NCI-H187 (cell line): ENCODE measurements at places on chromosomes 3 and 15.

DNA sequence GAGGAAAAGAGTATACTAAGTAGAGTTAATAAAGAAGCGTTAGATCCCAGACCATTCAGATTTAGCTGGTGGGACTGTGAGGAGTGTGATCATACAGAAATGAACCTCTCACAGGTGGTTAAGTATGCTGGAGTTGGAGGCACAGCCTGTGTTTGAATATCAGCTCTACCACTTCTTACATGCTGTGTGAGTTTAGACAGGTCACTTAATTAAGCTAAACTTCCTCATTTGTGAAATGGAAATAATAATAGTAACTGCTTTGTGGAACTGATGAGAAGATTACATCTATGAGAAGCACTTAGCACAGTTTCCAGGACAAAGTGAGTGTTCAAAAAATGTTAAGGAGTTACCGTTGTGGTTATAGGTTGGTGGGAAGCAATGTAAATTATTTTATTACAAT is 8.4 kb downstream of the ACP3 start:
- no peak for DNase-seq

DNA sequence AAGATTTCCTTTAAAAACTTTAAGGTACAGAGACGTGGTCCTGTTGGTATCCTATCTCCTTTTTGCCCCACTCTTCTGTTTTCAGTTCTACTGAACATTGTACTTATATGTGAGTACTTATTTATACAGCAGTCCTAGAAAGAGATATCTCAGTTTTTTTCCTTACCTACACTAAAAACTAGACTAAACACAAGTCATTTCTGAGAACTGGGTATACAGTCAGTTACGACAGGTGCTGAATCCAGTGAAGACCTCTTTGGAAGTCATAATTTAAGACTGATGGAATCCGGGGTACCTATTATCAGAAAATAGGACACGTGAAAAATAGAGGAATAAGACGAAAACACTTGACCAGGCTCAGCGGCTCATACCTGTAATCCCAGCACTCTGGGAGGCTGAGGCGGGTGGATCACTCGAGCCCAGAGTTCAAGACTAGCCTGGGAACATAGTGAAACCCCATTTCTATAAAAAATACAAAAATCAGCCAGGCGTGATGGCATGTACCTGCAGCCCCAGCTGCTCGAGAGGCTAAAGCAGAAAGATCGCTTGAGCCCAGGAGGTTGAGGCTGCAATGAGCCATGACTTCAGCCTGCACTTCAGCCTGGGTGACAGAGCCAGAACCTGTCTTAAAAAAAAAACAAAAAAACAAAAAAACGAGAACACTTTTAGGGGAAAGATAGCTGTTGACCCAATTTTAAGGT is 76.3 kb downstream of the KLHL25 start:
- no peak for DNase-seq

GRCh38 chr3:106850437-106850836 is 526.8 kb upstream of the CCDC54 start:
- DNase-seq: no peak

- no peak for DNase-seq
Observed at GRCh38 chr3:33250712-33251111, 26.5 kb upstream of the FBXL2 start.

GRCh38 chr15:74240002-74240568 is 4.0 kb downstream of the CCDC33 start:
- DNase-seq: peak; percentile 93

- no peak for DNase-seq
Observed at GRCh38 chr15:81411969-81412633, 38.1 kb upstream of the TMC3 start.

DNA sequence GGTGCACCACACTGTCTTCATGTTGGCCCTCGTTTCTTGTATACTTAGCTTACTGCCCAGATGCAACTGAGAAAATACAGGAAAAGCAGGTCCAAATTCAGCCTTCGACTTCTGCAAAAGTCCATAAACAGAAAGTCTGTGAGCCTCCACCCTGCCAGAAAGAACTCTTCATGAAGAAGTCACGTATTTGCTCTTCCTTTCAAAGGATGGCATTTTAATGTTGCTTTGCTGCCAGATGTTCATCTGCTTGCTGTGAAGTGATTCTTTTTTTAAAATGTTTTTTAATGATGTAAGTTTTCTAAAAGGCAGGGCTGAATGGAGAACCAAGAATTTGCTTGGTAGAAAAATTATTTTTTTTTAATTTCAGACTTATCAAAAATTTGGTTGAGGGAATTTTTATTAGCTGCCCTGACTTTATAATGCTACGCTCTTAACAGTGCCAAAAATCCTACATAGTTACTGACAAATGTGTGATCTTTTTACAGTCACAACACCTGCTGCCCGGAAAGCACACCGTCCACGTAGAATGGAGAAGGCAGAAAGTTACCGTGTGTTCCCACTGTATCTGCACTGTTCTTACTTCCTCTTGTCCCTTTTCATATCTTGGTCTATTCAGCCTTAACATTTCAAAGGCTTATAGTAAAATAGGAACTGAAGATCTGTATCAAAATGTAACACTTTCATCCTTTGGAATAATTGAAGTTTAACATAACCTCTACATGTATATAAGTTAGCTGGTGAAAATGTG is 136.3 kb downstream of the LRRC28 start:
- no peak for DNase-seq

DNA sequence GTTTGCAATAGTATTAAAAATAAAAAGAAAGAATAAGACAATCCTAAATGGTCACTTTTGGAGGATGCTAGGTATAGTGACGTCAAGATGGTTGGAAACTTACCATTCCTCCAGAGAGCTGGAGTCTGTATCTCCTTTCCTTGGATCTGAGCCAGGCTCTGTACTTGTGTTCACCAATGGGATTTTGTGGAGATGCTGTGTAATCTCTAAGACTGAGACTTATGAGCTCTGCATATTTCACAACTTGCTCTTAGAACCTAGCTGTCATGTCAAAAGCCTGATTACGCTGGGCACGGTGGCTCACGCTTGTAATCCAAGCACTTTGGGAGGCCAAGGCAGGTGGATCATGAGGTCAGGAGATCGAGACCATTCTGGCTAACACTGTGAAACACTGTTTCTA is 126.8 kb upstream of the CLSTN2 start:
- no peak for DNase-seq

DNA sequence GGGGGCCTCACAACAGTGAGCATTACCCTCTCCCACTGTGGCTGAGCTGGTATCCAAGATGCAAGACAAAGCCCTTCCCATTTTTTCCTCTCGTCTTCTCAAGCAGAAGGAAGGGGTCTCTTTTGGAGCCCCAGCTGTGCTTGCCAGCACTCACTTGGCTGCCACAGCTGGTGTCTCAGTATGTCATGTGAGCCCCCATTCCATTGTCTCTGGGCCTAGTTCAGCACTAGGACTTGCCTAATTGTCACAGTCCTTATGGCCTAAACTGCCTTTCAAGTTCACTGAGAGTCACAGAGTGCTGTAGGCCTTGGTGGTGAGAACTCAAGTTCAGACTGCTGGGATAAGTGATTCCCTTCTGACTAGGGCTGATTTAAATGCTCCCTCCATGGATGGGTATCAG is 89.8 kb downstream of the ARHGEF26 start:
- no peak for DNase-seq

- no peak for DNase-seq
Observed at GRCh38 chr3:111541391-111541790, 606 bp upstream of the CD96 start.

DNA sequence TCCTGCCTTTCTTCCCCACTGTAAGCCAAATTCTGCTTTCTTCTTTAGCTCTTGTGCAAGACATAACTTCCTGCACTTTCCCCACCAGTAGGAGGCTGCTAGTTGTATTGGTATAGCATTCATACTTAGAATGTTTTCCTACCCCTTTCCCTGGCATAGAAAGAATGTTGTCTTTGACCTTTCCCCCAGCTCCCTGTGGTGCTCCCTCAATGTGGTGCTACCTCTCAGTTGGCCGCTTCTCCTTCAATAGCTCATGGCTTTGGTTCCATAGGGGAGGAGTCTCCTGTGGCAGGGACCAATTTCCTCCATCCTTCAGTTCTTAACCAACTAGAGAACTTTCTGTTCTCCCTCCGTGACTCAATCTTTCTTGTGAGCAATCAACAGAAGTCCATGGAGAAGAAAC is 67.5 kb upstream of the AKAP13 start:
- no peak for DNase-seq

GRCh38 chr3:101638261-101638745 is 38.6 kb downstream of the ZBTB11 start:
- DNase-seq: no peak

- DNase-seq: no peak
Observed at GRCh38 chr3:14201940-14202684, 23.5 kb downstream of the LSM3 start.

GRCh38 chr15:26697913-26698312 is 75.0 kb downstream of the GABRB3 start:
- DNase-seq: no peak

DNA sequence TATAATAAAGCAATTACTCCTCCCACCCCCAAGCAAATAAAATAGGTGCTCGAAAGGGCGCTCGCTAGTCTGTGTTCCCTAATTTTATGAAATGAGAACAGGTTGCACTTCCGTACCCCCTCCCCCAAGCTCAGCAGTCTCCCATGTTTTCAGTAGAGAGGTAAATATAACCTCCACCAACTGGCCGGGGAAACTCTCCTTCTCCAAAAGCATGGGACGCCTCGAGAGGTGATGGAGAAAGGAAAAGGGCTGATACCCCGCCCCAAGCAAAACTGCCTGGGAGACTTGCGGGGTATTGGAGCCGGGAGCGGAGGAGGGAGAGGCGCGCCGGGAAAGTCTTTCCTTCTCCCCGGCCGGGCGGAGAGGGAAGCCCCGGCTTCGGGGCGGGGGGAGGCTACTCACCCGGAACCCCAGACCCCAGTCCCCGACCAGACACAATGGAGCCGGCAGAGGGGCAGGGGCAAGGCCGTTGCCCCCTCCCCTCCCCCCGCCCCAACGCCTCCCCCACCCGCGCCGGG is 605 bp downstream of the DCUN1D1 start:
- DNase-seq: no peak

DNA sequence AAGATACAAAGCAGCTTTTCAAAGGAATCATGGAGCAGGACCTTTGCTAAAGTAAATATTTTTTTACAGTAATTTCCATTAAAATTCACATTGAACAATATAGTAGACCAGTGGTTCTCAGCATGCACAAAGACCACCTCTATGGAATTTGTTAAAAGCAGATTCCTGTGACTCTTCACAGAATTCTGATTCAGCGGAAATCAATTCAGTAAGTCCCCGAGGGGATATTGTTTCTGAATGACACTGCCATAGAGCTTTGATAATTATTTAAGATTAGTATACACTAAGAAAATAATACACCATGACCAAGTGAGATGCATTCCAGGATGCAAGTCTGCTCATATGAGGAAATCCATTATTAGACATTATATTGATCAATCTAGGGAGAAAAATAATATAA is 161.9 kb upstream of the TNIK start:
- DNase-seq: no peak

DNA sequence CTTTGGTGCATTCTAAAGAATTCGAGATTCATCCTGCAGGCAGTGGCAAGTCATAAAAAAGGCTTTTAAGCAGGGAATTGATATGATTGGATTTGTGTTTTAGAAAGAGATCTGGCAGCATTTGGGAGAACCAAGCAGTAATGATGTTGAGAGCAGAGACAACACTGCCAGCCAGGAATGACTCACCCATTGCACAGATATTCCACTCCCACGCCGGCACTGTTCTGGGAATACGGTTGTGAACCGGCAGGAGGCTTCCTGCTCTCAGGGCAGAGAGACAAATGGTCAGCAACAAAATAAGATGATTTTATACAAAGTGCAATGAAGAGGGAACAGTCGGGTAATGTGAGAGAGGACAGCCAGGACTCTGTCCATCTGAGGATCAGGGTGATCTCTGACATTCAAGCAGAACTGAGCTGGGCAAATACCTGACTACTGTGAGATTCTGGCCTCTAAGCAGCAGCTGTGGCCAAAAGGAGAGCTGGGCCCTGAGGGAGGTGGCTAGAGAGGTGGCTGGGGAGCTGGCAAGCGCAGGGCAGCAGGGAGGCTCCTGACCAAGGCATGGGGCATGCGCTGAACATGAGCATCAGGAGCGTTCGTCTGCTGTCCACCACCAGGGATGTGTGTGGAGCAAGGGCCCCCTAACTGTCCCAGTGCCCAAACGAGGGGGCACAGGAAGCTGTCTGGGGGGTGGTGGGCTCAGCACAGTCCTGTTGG is 56.1 kb upstream of the PLXNA1 start:
- no peak for DNase-seq

DNA sequence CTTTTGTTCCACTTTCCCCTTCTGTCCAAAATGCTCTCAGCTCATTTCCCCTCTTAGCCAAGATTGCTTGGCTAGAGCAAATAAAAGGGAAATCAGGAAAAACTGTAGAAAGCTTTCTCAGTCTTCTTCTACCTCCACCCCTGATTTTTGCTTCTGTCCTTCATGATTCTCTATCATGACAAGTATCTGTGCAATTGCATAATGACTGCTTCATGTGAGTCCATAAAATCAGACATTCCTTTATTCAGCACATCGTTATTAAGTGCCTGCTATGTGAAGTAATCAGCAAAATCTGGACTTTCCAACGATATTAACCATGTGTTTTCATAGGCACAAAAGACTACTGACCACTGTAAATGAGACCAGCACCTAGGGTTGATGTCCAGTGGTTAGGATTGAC is 321.5 kb upstream of the CBLB start:
- no peak for DNase-seq

- no peak for DNase-seq
Observed at GRCh38 chr3:135213822-135214221, 418.8 kb downstream of the EPHB1 start.

DNA sequence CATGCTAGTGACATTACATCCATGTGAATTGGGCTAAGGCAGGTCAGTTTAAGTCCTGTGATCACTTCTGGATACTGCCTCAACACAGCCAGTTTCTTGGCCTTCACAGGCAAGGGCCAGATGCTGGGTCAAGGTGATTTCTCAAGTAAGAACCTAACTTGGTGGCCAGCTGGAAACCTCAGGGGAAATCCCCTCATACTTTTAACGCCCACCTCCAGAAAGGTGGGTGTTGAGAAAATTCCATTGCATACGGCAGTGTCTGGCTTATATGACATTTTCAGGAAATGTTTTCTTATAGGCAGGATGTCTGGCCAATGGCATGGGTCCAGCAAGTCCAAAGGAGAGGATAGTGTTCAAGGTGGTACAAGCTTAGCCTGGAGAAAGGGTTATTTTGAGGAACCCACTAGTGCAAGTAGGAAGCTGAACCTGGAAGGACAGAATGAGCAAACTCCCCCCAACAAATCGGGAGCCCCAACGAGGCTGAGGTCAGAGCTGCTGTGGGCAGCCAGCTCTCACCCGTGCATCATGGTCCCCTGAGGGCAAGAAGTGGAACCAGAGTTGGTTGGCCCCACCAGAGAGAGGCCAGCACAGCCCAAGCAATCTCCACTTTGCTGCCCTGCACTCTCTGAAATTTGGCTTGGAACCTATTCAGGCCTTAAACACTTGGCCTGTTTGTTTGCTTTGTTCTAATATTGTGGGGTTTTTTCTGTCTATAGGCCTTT is 135.4 kb downstream of the PDE8A start:
- DNase-seq: no peak

DNA sequence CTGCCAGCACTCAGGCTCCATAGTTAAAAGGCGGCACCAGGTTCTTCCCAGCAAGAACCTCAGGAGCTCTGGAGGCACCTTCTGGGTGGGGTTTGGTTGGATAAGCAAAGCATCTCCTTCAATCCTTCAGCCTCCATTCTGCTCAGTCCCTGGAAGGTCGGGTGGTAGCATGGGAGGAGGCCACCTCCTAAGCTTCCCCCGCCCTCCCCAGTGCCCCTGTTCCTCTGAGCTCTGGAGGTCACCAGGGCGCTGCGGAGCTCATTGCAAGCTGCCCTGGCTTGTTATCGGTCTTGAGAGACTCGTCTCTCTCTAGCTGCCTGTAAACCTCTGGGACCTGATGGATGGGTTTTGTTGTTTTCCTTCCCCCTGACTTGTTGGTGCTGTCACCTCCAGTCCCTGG is 124.8 kb downstream of the RPLP1 start:
- DNase-seq: no peak
